Ovary (tissue), 10 donors: ENCODE measurements at places on chromosomes 6 and 20.

DNA sequence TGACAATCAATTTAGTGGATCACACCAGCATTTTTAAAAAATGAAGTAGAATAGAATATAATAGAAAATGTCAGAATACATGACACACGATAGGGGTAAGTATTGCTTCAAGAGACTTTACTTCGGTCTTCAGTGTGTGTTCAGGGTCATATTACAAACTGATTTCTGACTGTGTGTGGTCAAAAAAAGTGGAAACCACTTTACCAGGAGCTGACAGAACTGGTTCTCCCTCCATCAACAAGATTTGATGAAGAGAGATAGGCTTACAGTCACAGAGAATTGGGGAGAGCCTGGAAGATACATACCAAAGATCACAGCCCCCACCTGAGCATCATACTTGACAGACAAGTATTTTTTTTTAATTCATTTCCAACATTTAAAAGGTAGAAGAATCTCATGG lies 21.7 kb downstream of the ARMC2 start:
- H3K4me3 ChIP-seq: no peak overlapping the region
- no peaks in the 10 kb centered on the region for H3K27me3 ChIP-seq
- H3K36me3 ChIP-seq: no peaks in the 10 kb centered on the region
- H3K27ac ChIP-seq: no peak overlapping the region
- no peak for DNase-seq
- H3K4me1 ChIP-seq: peaks cover 3% of the 10 kb centered on the region

GRCh38 chr6:16737925-16738324 lies 23.3 kb downstream of the ATXN1 start:
- H3K4me1 ChIP-seq: peaks cover 5% of the 10 kb centered on the region
- no peak for DNase-seq
- H3K36me3 ChIP-seq: no peaks in the 10 kb centered on the region
- H3K27me3 ChIP-seq: no peaks in the 10 kb centered on the region
- no peak overlapping the region for H3K4me3 ChIP-seq
- H3K27ac ChIP-seq: no peak overlapping the region

DNA sequence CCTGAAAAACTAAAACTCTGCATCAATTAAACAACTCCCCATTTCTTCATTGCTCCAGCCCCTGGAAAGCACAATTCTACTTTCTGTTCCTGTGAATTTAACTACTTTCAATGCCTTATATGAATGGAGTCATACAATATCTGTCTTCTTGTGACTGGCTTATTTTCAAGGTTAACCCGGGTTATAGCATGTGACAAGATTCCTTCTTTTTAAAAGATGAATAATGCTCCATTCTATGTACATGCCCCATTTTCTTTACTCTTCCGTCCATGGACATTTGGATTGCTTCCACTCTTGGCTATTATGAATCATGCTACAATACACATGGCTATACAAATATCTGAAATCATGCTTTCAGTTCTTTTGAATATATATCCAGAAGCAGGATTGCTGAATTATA lies 334.9 kb upstream of the ID4 start:
- H3K27me3 ChIP-seq: no peaks in the 10 kb centered on the region
- H3K36me3 ChIP-seq: no peaks in the 10 kb centered on the region
- H3K4me3 ChIP-seq: no peak overlapping the region
- no peaks in the 10 kb centered on the region for H3K4me1 ChIP-seq

GRCh38 chr6:343226-343935 lies 48.2 kb upstream of the IRF4 start:
- H3K4me3 ChIP-seq: no peak overlapping the region
- no peaks in the 10 kb centered on the region for H3K27me3 ChIP-seq
- H3K27ac ChIP-seq: no peak overlapping the region
- no peak for DNase-seq
- H3K36me3 ChIP-seq: no peaks in the 10 kb centered on the region
- H3K4me1 ChIP-seq: no peaks in the 10 kb centered on the region

- H3K27me3 ChIP-seq: no peaks in the 10 kb centered on the region
- peaks cover 1% of the 10 kb centered on the region for H3K4me1 ChIP-seq
- no peak overlapping the region for H3K4me3 ChIP-seq
- H3K27ac ChIP-seq: no peak overlapping the region
- H3K36me3 ChIP-seq: no peaks in the 10 kb centered on the region
Observed at GRCh38 chr20:19254956-19255355, 42.5 kb downstream of the SLC24A3 start.
